MV-4-11 (cell line): ENCODE measurements at places on chromosomes 13 and 19.

DNA sequence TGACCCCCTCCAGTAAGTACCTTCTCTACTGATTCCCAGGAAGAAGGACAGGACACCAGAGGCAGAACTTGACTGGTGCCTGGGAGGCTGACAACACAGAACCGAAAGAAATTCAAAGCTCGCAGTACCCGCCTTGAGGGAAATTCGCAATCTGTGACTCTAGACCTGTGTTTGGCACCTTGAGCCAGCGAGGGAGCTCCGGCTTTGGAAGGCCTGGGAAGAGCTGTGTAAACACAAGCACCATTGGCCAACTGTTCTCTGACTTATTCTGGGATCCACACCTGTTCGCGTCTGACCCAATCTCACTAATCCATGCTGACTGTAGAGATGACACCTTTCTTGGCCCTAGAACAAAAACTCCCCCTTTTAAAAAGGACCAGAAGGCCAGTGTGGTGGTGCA lies 50.7 kb downstream of the CEBPG start:
- no peak for DNase-seq

GRCh38 chr19:3053218-3053621 lies 9.1 kb downstream of the TLE5 start:
- DNase-seq: no peak

- DNase-seq: no peak
These were observed 1721.8 kb upstream of the SPRY2 start for GRCh38 chr13:82062772-82063171.

GRCh38 chr19:11942843-11943108 lies 17.9 kb downstream of the ZNF700 start:
- peak; percentile 69 for DNase-seq

DNA sequence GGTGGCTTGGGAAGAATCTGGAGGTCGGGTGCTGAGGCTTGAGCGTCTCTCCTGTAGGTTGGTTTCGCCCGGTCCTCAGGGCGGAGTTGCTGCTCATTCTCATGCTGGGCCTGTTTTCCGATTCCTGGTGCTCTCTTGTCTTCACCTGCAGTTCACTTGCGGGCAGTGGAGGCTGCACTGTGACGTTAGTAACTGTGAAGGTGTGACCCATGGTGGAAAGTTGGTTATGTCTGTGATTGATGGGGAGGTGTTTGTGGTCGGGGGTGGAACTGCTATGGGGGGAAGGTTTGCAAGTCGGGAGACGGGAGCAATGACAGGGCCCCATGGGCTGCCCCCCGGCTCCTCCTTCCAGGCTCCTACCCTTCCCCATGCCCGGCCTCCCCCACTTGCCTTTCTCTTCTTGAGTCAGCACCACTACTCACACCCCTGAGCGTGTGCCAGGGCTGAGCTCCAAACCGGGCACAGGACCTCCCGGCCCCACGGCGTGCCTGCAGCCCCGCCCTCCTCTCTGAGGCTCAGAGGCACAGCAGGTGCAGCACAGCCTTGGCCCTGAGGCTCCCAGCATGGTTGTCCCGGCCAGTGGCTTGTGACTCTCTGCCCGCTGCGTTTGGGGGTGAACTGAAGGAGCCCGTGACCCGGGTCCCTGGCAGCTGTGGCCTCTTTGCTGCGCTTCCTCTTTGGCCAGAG lies 79.1 kb downstream of the ATP11A start:
- no peak for DNase-seq

DNA sequence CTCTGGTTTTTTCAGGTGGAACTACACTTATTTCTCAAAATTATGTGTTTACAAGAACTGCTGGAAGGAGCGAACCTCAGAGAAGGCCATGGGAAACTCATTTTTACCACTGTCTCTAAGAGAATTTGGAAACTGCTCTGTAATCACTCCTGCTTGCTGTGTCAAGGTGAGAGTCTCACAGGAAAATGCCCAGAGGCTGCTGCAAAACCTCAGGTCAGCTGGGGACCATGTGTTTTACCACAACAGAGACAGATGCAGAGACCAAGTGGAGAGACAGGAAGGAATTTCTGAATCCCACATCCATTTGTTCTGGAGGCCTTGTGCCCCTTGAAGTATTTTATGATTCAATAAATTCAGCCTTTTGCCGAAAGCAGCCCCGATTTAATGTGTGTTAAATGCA lies 743.8 kb upstream of the SLC10A2 start:
- DNase-seq: no peak

DNA sequence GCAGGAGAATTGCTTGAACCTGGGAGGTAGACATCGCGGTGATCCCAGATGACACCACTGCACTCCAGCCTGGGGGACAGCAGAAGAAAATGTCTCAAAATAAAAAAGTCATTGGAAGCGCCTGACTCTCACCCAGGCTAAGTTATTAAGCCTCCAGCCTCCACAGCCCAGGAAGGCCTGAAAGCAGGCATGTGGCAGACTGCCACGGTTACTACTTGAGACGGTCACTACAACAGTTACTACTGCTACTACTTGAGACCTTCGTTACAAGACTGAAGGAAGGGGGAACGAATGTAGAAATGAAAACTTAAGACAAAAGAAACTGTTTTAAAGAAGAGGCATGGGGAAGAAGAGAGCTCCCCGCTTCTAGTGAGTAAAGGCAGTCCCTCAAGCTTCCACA lies 9.6 kb downstream of the PRR22 start:
- DNase-seq: no peak
